ENCODE measurements at places on chromosomes 3 and 15.
A peak's percentile ranks its signal among the peaks of the same experiment; 100 is the strongest.

- H3K36me3 ChIP-seq: no peaks in the 10 kb centered on the region
- H3K4me3 ChIP-seq: no peak overlapping the region
- peaks cover 4% of the 10 kb centered on the region for H3K4me1 ChIP-seq
- peak; percentile 55 for DNase-seq
Observed at GRCh38 chr15:37106490-37107001, 6.2 kb upstream of the MEIS2 start.

GRCh38 chr3:54963641-54964040 lies 35.8 kb upstream of the LRTM1 start:
- no peaks in the 10 kb centered on the region for H3K27me3 ChIP-seq
- H3K4me1 ChIP-seq: no peaks in the 10 kb centered on the region
- H3K36me3 ChIP-seq: no peaks in the 10 kb centered on the region
- H3K4me3 ChIP-seq: no peak overlapping the region

- no peak overlapping the region for H3K27ac ChIP-seq
- no peak overlapping the region for H3K4me3 ChIP-seq
- no peaks in the 10 kb centered on the region for H3K36me3 ChIP-seq
- DNase-seq: no peak
Observed at GRCh38 chr3:160618878-160619277, 53.5 kb upstream of the KPNA4 start.

GRCh38 chr3:32203854-32204253 lies 34.6 kb upstream of the CMTM8 start:
- H3K27me3 ChIP-seq: no peaks in the 10 kb centered on the region
- no peaks in the 10 kb centered on the region for H3K36me3 ChIP-seq
- H3K4me1 ChIP-seq: no peaks in the 10 kb centered on the region
- no peak overlapping the region for H3K4me3 ChIP-seq
- DNase-seq: no peak

DNA sequence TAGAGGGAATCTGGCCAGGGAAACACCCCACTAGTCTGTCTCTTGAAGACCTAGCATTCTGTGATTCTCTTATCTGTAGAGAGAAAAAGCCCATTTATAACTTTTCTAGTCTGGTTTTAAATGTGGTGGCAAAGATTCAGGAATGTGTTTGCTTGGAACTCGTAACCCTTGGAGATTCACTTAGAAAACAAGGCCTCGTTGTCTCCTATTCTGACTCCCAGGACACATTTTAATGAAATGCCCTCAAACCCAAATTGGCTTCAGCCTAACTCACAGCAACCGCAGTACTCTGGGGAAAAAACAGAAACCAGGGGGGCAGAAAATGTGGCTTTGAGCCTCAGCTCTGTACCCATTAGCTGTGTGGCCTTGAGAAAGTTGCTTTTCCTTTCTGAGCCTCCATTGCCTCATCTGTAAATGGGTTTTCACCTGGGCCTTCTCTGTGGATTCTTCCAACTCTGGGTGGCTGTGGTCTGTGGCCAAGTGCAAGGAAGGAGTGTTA lies 36.5 kb downstream of the RPLP1 start:
- no peak for DNase-seq
- no peak overlapping the region for H3K27ac ChIP-seq
- H3K36me3 ChIP-seq: no peaks in the 10 kb centered on the region
- H3K4me1 ChIP-seq: no peaks in the 10 kb centered on the region
- H3K27me3 ChIP-seq: no peaks in the 10 kb centered on the region
- H3K4me3 ChIP-seq: no peak overlapping the region

DNA sequence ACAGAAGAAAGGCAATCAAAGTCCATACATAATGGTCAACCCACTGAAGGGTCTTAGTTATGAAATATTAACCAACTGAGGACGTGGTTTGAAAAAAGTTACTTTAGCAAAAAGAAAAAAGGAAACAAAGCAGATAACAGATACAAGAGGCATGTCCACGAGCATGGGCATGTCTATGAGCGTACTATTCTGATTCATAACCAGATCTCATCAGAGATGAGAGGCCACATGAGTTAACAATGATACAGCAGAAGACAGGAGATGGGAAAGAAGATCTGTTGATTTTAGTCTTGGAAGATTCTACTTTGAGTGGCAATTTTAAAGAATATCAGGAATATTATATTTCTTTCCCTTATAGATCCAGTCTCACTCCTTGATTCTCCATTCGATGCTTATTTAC lies 262.9 kb upstream of the SLITRK3 start:
- no peak overlapping the region for H3K27ac ChIP-seq
- DNase-seq: no peak
- no peak overlapping the region for H3K4me3 ChIP-seq
- no peaks in the 10 kb centered on the region for H3K4me1 ChIP-seq

- H3K4me3 ChIP-seq: no peak overlapping the region
- no peaks in the 10 kb centered on the region for H3K27me3 ChIP-seq
- no peaks in the 10 kb centered on the region for H3K4me1 ChIP-seq
- no peaks in the 10 kb centered on the region for H3K36me3 ChIP-seq
Observed at GRCh38 chr15:96217983-96218382, 112.5 kb upstream of the NR2F2 start.

GRCh38 chr15:81666839-81667238 lies 292.8 kb upstream of the TMC3 start:
- H3K4me1 ChIP-seq: no peaks in the 10 kb centered on the region
- H3K36me3 ChIP-seq: no peaks in the 10 kb centered on the region
- no peaks in the 10 kb centered on the region for H3K27me3 ChIP-seq
- no peak for DNase-seq
- no peak overlapping the region for H3K4me3 ChIP-seq

- H3K27me3 ChIP-seq: no peaks in the 10 kb centered on the region
- no peak for DNase-seq
- no peak overlapping the region for H3K4me3 ChIP-seq
- no peaks in the 10 kb centered on the region for H3K4me1 ChIP-seq
- no peaks in the 10 kb centered on the region for H3K36me3 ChIP-seq
- H3K27ac ChIP-seq: no peak overlapping the region
Observed at GRCh38 chr3:182503401-182503800, 289.9 kb upstream of the ATP11B start.

- DNase-seq: peak; percentile 36
- peaks cover 18% of the 10 kb centered on the region for H3K36me3 ChIP-seq
- H3K4me3 ChIP-seq: no peak overlapping the region
- H3K27me3 ChIP-seq: no peaks in the 10 kb centered on the region
- peaks cover 22% of the 10 kb centered on the region for H3K4me1 ChIP-seq
Observed at GRCh38 chr3:129553719-129554118, 10.7 kb downstream of the H1-8 start.

DNA sequence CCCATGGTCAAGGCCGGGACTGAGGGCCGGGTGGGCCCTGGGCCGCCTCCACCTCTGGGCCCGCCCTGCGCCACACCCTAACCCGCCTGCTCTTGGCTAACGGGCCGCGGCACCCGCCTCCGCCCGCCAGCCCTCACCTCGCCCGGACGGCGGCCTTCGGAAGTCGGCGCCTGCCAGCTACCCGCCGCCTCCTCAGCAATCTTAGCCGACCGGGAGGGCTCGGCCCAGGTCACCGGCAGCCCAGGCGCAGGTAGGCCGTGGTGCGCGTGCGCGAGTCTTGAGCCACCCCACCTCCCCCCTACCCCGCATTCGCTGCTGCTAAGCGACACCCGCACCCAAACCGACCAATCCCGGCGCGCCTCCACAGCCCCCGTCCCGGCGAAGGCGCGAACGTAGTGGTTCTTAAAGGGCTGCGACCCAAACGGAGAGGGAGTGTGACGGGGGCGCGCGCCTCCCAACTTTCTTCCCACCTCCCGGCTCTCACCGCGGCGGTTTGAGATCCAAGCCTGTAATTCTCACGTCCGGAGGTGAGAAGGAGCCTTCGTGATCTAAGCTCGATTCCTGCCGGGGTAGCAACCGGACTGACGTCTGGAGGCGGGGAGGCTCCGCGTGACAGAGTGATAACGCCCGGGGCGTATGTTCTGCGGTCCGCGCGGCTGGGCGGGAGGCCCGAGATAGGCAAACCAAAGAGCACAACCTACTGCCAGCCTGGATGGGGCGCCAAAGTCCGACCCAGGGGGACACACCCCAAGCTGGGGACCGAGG lies at the start of gene SEC22C:
TSS of gene SEC22C (minus strand) at position 259 of the 765 bp plus-strand sequence. CDS start 12,921 bp downstream, outside the sequence.
- H3K4me1 ChIP-seq: peaks cover 16% of the 10 kb centered on the region
- no peaks in the 10 kb centered on the region for H3K27me3 ChIP-seq
- DNase-seq: peak; percentile 95
- H3K27ac ChIP-seq: peak within 1 kb of the TSS; percentile 85
- peak within 1 kb of the TSS; percentile 82 for H3K4me3 ChIP-seq

- H3K27me3 ChIP-seq: no peaks in the 10 kb centered on the region
- H3K27ac ChIP-seq: no peak overlapping the region
- H3K36me3 ChIP-seq: no peaks in the 10 kb centered on the region
- no peak overlapping the region for H3K4me3 ChIP-seq
Observed at GRCh38 chr3:24503616-24504113, 9.0 kb upstream of the THRB start.

GRCh38 chr15:75356517-75356916 lies 9.7 kb downstream of the NEIL1 start:
- H3K4me3 ChIP-seq: no peak overlapping the region
- no peak for DNase-seq
- H3K4me1 ChIP-seq: no peaks in the 10 kb centered on the region
- H3K36me3 ChIP-seq: peaks cover 11% of the 10 kb centered on the region
- no peak overlapping the region for H3K27ac ChIP-seq
- H3K27me3 ChIP-seq: no peaks in the 10 kb centered on the region

GRCh38 chr3:184805351-184806038 lies 6.5 kb upstream of the VPS8 start:
- no peak overlapping the region for H3K4me3 ChIP-seq
- peak overlapping the region; percentile 84 for H3K27ac ChIP-seq
- DNase-seq: no peak
- H3K27me3 ChIP-seq: no peaks in the 10 kb centered on the region
